ENCODE measurements at places on chromosomes 7 and 10.

DNA sequence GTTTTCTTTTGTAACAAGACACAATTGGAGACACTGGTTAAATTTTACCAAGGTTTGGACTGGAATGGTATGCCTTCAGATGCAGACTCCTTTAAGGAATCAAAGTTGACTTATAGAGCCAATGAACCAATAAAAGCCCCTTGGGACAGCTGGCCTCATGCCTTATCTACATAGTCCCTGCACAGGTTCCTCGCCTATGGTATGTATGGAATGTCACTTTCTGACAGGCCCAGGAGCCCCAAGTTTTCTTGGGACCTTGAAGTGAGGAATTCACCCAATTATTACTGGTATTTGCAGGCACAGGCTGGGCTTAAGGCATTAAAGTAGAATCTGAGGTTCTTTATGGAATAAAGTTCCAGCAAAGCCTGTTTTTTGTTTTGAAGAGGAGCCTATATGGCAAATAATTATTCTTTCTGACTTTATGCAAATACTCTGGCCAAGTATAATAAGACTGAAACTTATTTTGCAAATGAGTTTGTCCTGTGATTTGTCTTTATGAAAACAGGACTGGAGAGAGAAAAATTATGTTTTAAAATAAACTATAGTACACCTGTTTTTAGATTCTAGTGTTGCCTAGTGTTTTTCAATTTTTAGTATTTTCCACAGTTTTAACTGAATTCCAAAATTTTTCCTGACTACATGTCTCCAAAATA lies 24.1 kb upstream of the DNMBP start:
- peaks cover 8% of the 10 kb centered on the region for H3K4me1 ChIP-seq
- no peak for DNase-seq
- no peaks in the 10 kb centered on the region for H3K27me3 ChIP-seq
- H3K36me3 ChIP-seq, result no peaks in the 10 kb centered on the region
- no peak overlapping the region for H3K27ac ChIP-seq

DNA sequence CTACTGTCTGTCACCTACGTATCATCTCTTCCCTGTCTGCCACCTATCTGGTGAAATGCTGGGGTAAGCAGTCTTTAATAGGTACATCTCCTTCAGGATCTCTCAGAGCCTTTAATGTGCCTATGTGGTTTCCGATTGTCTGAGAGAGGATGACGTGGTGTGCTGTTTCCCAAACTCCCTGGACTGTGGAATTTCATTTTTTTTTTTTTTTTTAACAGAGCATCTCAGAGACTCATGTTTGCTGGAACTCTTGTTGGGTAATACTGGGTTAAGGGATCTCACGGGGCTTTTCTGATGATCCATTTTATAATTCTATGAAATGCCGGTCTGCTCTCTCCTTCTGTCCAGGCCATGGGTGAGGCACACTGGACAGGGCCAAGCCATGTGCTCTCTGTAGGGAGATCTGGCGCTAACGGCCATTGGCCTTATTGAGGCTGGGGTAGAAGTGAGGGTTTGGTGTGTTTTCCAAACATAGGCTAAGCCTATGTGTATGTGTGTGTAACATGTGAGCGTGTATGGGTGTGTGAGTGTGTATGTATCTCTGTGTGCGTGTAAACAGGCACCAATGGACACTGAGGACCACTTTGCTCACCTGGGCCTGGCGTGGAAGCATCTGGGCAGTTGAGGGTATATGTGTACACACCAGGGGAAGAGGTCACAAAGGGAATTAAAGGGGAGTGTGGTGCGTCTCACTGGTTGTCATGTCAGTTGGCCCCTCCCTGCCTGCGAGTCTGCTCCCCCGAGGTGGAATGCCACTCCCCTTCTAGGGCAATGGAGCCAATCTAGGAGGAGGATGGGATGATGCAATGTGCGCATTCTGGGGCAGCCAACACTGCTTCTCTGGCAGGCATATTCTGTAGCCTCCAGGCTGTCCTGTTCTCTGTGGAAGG lies 7.8 kb downstream of the ADRA2A start:
- no peak overlapping the region for H3K27ac ChIP-seq
- no peaks in the 10 kb centered on the region for H3K36me3 ChIP-seq
- DNase-seq, result peak; percentile 8
- H3K27me3 ChIP-seq, result peaks cover 13% of the 10 kb centered on the region
- no peak overlapping the region for H3K4me3 ChIP-seq
- no peaks in the 10 kb centered on the region for H3K4me1 ChIP-seq

- DNase-seq, result no peak
- H3K27me3 ChIP-seq, result no peaks in the 10 kb centered on the region
- no peaks in the 10 kb centered on the region for H3K4me1 ChIP-seq
- H3K36me3 ChIP-seq, result no peaks in the 10 kb centered on the region
- no peak overlapping the region for H3K4me3 ChIP-seq
Observed at GRCh38 chr7:4849390-4849789, 12.4 kb downstream of the PAPOLB start.

GRCh38 chr10:49364747-49365146 lies 31.1 kb downstream of the DRGX start:
- no peaks in the 10 kb centered on the region for H3K36me3 ChIP-seq
- no peaks in the 10 kb centered on the region for H3K4me1 ChIP-seq
- DNase-seq, result no peak
- H3K27ac ChIP-seq, result no peak overlapping the region
- no peak overlapping the region for H3K4me3 ChIP-seq

GRCh38 chr10:22701132-22701826 lies 13.1 kb downstream of the PIP4K2A start:
- H3K27me3 ChIP-seq, result no peaks in the 10 kb centered on the region
- H3K36me3 ChIP-seq, result no peaks in the 10 kb centered on the region
- DNase-seq, result no peak
- no peak overlapping the region for H3K27ac ChIP-seq

- H3K4me1 ChIP-seq, result peaks cover 7% of the 10 kb centered on the region
- H3K4me3 ChIP-seq, result no peak overlapping the region
- no peak overlapping the region for H3K27ac ChIP-seq
- DNase-seq, result no peak
Observed at GRCh38 chr10:8151086-8151485, 96.6 kb downstream of the GATA3 start.

- H3K4me1 ChIP-seq, result peaks cover 31% of the 10 kb centered on the region
- no peaks in the 10 kb centered on the region for H3K27me3 ChIP-seq
- DNase-seq, result no peak
- H3K27ac ChIP-seq, result no peak overlapping the region
- no peak overlapping the region for H3K4me3 ChIP-seq
- no peaks in the 10 kb centered on the region for H3K36me3 ChIP-seq
Observed at GRCh38 chr10:112744181-112745096, 205.6 kb upstream of the TCF7L2 start.

DNA sequence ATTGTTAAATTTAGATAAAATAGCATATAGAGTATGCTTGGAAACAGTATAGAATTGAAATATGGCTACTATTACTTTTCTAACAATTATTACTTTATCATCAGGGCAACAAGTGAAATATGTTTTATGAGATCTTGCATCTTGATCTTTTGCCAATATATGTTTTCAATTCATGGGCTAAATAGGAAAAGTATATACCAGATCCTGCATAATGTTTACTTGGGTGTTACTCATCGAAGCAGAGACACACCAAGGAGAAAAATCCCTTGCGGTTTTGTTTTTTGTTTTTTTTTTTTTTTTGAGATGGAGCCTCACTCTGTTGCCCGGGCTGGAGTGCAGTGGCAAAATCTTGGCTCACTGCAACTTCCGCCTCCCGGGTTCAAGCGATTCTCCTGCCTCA lies 541.4 kb downstream of the SUGCT start:
- H3K36me3 ChIP-seq, result no peaks in the 10 kb centered on the region
- DNase-seq, result no peak
- H3K27ac ChIP-seq, result no peak overlapping the region
- no peaks in the 10 kb centered on the region for H3K27me3 ChIP-seq
- H3K4me3 ChIP-seq, result no peak overlapping the region
- H3K4me1 ChIP-seq, result peaks cover 20% of the 10 kb centered on the region

DNA sequence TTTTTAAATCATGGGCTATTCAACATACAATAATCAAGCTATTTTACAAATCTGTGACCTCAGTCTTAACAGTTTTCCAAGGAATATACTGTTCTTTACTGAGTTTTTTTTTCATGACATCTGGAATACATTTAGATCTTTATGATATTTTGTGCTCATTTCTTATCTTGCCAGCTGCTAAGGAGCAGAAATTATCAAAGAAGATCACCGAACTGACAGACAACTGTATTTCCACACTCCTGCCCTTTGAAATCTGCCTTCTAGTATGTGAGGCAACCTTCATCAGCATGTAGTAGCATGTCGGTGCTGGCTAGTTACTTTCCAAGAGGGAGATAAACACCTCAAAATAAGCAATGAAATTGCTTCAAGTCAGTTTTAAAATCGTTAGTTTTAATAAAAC lies 66.4 kb downstream of the NHLRC2 start:
- no peaks in the 10 kb centered on the region for H3K36me3 ChIP-seq
- no peak overlapping the region for H3K27ac ChIP-seq
- DNase-seq, result no peak
- H3K27me3 ChIP-seq, result no peaks in the 10 kb centered on the region

- H3K4me1 ChIP-seq, result no peaks in the 10 kb centered on the region
- no peak for DNase-seq
- no peaks in the 10 kb centered on the region for H3K36me3 ChIP-seq
- H3K4me3 ChIP-seq, result no peak overlapping the region
- no peak overlapping the region for H3K27ac ChIP-seq
- no peaks in the 10 kb centered on the region for H3K27me3 ChIP-seq
Observed at GRCh38 chr7:115674467-115675024, 356.0 kb downstream of the TFEC start.

- H3K36me3 ChIP-seq, result no peaks in the 10 kb centered on the region
- no peak overlapping the region for H3K4me3 ChIP-seq
- H3K27me3 ChIP-seq, result no peaks in the 10 kb centered on the region
- no peak overlapping the region for H3K27ac ChIP-seq
- H3K4me1 ChIP-seq, result no peaks in the 10 kb centered on the region
Observed at GRCh38 chr7:21023841-21024484, 237.3 kb upstream of the SP8 start.

DNA sequence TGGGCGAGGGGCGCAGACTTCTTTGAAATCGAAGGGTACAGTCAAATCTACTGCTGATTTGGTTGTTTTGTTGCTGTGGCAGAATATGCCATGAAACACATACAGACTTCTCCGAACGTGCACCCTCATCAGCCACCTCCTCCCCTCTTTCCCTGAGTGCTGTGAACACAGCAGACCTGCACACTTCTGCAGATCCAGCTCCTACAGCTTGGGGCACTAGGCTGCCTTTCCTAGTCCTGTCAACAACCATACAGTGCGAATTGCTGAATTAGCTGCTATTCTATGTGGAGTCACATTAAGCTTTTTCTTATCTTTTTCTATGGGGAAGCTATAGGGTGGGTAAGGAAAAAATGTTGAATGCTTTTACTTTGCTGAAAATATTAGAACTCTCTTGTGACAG lies 57.5 kb downstream of the COL17A1 start:
- no peak overlapping the region for H3K4me3 ChIP-seq
- H3K4me1 ChIP-seq, result no peaks in the 10 kb centered on the region
- no peaks in the 10 kb centered on the region for H3K27me3 ChIP-seq
- DNase-seq, result no peak

GRCh38 chr7:112225006-112225405 lies 18.5 kb downstream of the ZNF277 start:
- no peaks in the 10 kb centered on the region for H3K27me3 ChIP-seq
- no peak overlapping the region for H3K4me3 ChIP-seq
- no peaks in the 10 kb centered on the region for H3K36me3 ChIP-seq
- no peaks in the 10 kb centered on the region for H3K4me1 ChIP-seq
- DNase-seq, result no peak

DNA sequence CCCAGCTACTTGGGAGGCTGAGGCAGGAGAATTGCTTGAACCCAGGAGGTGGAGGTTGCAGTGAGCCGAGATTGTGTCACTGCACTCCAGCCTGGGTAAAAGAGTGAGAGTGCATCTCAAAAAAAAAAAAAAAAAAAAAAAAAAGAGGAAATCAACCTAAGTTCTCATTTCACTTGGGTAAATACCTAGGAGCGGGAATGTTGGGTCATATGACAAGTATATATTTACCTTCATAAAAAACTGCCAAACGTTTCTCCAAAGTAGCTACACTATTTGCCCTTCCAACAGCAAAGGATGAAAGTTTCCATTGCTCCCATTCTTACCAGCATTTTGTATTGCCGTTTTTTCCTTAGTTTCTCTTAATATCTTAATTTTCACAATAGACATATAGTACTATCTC lies 9.8 kb downstream of the P4HA1 start:
- no peak overlapping the region for H3K27ac ChIP-seq
- H3K4me1 ChIP-seq, result peaks cover 17% of the 10 kb centered on the region
- H3K36me3 ChIP-seq, result peaks cover 29% of the 10 kb centered on the region
- no peak overlapping the region for H3K4me3 ChIP-seq

DNA sequence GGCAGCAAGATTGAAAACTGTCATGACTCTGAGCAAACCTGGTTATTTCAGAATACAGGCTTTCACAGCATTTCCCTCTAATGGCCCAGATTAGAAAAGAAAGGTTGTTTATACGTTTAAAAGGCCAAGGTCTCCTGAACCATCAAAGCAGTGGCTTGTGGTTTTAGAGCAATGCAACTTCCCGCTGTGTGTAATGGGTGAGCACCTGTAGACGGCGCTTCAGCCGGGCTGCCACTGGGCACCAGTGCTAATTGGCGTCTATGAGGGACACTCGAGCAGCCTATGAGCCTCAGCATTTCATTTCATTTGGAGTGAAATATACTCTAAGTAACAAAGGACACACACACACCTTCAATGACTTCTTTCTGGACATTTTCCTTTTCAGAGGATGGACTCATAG lies 671.0 kb upstream of the FZD8 start:
- H3K36me3 ChIP-seq, result no peaks in the 10 kb centered on the region
- H3K27me3 ChIP-seq, result no peaks in the 10 kb centered on the region
- DNase-seq, result no peak
- no peaks in the 10 kb centered on the region for H3K4me1 ChIP-seq
- H3K4me3 ChIP-seq, result no peak overlapping the region

DNA sequence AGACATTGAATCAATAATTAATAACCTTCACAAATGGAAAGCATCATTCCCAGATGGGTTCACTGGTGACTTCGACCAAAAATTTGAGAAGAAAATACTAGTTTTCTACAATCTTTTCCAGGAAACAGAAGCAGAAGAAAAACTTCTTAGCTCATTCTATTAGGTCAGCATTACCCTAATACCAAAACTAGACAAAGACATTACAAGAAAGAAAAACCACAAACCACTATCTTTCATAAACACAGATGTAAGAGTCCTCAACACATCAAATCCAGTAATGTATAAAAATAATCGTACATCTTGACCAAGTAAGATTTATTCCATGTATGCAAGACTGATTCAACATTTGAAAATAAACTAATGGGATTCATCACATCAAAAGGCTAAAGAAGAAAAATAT lies 64.0 kb upstream of the CDK1 start:
- no peak overlapping the region for H3K4me3 ChIP-seq
- peaks cover 12% of the 10 kb centered on the region for H3K4me1 ChIP-seq
- no peaks in the 10 kb centered on the region for H3K27me3 ChIP-seq
- DNase-seq, result no peak
- H3K36me3 ChIP-seq, result no peaks in the 10 kb centered on the region

- H3K27ac ChIP-seq, result no peak overlapping the region
- H3K36me3 ChIP-seq, result peaks cover 22% of the 10 kb centered on the region
- no peaks in the 10 kb centered on the region for H3K27me3 ChIP-seq
- H3K4me1 ChIP-seq, result no peaks in the 10 kb centered on the region
- no peak overlapping the region for H3K4me3 ChIP-seq
- DNase-seq, result no peak
Observed at GRCh38 chr10:182441-183201, 47.4 kb downstream of the ZMYND11 start.

- H3K36me3 ChIP-seq, result no peaks in the 10 kb centered on the region
- no peak overlapping the region for H3K27ac ChIP-seq
- H3K27me3 ChIP-seq, result no peaks in the 10 kb centered on the region
- DNase-seq, result no peak
- H3K4me1 ChIP-seq, result no peaks in the 10 kb centered on the region
Observed at GRCh38 chr7:116159711-116160110, 50.6 kb upstream of the TES start.
